A549 (cell line): ENCODE measurements at places on chromosomes 2 and 18. TPM values are rescaled to one million over a fixed set of nuclear protein-coding genes. Genes with fewer than 3 reads are reported as not detected.

Gene MROH2A
- 0.04 to 0.28 TPM (median 0.10 TPM) in 3 replicates for polyA plus RNA-seq

Gene SERPINB4
- polyA plus RNA-seq, result 0.15 TPM in 1 of 3 replicates, not detected in the others

DNA sequence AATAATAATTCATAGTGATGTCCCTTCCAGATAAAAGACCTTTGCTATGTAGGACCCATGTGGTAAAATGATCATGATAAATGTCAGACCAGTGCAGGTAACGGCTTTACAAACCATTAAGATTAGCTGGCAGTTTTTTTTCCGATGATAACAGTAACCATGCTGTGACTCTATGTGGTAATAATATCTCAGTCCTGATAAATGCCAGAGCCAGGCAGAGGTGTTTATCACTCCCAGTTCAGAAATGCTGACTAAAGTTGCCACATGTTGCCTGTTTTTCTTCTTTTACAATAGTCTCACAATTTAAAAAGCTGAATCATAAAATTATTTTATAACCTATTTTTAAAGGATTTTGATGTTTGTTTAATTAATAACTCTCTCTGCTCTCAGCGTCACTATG, 565.1 kb downstream of the ARHGAP15 start:
- no peak for DNase-seq

DNA sequence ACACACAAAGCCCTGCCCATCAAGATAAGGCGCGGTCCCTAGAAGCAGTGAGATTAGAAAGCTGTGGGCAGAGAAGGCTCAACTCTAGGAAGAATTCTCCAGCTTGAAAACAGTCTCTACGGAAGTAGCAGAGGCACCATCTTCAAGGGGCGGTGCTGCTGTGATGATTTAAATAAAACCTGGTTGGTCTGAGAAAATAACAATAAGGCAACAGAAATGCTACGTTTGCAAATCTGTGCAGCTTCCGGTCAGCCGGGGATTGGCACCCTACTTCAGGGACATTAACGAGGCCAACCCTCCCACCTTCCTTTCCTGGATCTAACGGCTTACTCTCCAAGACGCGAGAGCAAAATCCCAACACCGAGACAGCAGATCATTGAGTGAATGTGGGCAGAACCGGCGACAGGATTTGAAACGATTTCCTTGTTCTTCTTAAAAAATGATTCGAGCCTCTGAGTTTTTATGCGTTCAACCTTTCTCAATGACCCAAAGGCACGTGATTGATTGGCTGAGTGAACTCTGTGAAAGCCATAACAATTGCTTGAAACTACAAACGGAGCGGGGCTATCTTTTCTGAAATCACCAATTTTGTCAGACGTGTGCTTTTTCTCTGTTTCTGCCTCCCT, 93.7 kb upstream of the ZNF516 start:
- DNase-seq, result no peak
